AML-193 (cell line): ENCODE measurements at places on chromosomes 6 and 20.

GRCh38 chr20:45283551-45284057, 23.0 kb upstream of the RBPJL start:
- DNase-seq, result no peak

DNA sequence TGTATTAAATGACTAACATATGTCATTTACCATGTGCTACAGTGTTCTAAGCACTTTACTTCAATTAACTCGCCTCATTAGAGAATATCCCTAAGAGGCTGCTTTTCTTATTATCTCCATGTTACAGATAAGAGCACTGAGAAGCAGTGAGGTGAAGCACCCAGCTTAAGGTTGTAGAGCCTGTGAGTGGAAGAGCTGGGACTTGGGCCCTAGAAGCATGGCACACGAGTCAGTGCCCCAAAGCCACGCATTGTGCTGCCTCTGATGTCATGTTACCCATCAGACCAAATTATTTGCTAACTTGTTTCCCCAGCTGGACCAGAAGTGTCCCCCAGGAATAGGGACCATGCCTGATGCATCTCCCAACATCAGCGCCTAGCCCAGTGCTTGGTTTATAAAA, 34.1 kb downstream of the POFUT1 start:
- no peak for DNase-seq

GRCh38 chr6:98946266-98946878, 1.4 kb downstream of the FBXL4 start:
- peak; percentile 45 for DNase-seq

DNA sequence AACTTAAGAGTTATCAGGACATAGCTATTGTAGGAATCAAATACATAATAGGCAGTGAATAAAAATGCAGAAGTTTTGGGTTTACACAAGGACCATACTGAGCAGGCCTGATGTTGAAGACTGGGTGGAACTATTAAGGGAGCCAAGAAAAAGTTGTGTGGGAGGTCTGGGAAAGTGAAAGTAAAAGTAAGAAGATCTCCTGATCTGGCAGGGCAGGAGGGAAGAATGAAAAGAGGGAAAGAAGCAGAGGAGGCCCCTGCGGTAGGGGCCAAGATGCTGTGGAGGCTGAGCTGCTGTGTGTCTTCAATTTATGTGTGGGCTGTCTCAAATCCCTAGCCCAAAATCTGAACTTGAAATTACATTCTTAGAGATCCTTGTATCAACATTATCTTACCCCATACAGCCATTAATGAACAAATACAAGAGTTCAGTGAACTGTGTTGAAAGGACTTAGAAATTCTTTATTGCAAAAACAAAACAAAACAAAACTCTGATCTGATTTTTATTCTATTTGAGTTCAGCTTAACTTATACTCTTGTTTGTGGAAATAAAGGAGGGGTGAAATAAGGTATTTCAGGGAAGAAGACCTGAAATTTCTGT, 1183.8 kb downstream of the HACE1 start:
- no peak for DNase-seq

DNA sequence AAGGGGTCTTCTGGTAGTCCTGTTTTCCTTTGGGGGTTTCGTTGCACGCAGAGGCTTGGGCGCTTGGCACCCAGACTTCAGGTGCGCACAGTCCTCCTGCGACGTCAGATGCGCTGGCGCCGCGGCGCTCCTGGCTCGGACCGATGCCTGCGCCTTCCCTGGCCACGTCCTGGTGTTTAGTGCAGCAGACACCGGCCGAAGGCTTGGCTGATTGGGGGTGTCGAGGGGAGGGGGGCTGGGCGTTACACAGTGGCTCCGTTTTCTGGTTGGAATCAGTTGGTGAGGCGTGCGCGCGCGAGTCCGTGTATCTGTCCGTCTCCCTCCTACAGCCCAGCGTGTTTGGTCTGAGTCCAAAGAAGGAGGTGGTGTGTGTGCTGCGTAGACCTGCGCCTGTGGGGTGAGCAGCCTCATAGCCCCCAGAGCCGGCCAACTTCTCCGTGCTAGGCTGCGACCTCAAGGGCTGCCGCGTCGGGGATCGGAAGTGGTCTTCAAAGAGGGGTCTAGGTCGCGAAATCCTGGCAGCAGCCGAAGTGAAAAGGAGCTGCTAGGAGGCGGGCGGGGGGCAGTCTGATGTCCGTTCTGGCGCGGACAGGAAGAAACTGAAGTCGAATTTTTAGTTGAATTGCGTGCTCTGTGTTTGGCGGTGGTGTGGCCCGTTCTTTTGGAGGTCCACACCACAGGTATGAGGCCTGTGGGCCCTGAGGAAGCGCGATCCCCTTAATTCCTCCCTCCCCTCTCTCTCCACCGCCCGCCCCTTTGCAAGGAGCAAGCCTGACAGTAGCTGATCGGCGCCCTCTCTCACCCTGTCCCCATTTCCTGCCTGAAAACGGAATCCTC, 1.5 kb downstream of the SYNDIG1 start:
- DNase-seq, result no peak

DNA sequence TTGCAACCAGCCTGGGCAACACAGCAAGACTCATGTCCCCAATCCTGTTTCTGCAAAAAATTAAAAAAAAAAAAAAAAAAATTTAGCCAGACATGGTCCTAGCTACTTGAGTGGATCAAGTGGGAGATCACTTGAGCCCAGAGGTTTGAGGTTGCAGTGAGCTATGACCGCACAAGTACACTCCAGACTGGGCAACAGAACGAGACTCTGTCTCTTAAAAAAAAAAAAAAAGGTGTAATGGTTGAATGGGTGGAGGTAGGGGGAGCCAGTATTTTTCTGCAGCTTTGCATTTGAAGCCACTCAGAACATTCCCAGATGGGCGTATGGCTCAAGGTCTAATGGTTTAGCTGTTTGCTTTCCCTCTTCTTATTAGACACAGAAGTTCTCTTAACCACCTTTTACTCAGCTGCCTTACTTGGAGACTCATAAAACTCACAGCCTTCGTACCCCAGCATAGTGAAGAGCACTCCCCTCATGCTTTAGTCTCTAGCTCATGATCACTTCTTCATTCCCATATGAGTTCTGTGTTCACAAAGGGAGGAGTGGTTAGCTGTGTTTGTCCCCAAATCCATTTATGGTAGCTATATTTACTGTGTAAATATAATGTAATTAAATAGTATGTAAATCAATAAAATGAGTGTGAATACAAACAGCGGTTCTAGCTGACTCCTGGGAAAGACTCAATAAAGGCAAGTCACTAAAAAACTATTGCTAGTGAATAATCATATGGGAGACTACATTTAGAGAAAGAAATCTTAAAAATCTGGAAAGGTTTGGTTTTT, 9.0 kb downstream of the FKBP1A start:
- no peak for DNase-seq

GRCh38 chr6:25312034-25312620, 33.0 kb downstream of the CARMIL1 start:
- DNase-seq, result no peak

- DNase-seq, result no peak
These were observed 21.8 kb downstream of the SYNDIG1 start for GRCh38 chr20:24491041-24491756.

GRCh38 chr6:160734627-160735026, 32.6 kb downstream of the PLG start:
- no peak for DNase-seq

- DNase-seq, result no peak
These were observed 93.6 kb downstream of the KHDC1L start for GRCh38 chr6:73131706-73132105.

DNA sequence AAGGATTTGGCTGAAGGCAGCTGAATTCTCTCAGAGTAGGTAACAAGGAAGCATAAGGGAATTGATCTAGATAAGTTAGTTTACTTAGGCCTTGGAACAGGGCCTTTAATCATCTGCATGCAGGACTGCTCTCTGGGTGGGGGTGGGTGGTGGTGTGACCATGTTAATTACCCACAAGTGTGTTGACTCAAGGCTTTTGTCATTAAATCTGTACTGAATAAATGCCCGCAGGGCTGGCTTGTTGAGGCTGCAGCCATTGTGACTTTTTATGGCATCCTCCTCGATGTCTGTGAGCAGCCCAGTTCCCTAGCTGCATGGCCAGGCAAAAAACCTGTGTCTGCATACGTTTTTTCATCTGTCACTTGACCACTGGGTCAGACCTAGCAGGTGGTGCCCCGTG, 63.5 kb upstream of the ASCC3 start:
- DNase-seq, result no peak

- DNase-seq, result peak; percentile 77
These were observed 138.7 kb upstream of the SASH1 start for GRCh38 chr6:148203970-148204369.

DNA sequence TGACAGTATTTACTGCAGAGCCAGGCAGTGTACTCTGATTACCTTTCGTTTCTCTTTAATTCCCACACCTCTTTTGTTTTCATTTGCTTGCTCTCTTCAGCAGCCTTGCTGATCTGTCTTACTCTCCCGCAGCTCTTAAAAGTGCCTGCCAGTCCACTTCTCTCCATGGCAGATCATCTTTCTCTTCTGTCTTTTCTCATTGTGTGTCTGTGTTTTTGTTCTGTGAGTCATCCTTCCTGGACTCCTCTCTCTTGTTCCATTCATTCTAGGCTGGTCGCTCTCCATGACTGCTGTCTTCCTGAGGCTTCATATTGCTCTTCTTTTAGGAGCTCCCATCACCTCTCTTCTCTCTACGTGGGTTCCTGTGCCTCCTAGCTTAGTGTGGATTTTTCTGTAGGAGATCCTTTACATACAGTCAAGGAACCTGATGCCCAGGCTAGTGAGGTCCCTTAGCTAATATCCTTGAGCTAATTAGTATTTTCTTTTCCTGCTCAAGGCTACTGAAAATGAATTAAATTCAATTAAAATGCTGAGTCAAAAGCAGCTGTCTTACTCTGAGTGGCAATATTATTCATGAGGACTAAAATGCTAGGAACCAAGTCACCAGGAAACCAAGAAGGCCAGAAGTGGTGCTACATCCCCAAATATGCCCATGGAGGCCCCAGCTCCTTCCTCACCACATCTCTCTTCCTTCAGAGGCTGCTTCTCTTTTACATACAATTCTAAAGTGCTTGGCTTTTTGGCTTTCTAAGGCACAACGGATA, 86.1 kb downstream of the SLX4IP start:
- DNase-seq, result no peak

DNA sequence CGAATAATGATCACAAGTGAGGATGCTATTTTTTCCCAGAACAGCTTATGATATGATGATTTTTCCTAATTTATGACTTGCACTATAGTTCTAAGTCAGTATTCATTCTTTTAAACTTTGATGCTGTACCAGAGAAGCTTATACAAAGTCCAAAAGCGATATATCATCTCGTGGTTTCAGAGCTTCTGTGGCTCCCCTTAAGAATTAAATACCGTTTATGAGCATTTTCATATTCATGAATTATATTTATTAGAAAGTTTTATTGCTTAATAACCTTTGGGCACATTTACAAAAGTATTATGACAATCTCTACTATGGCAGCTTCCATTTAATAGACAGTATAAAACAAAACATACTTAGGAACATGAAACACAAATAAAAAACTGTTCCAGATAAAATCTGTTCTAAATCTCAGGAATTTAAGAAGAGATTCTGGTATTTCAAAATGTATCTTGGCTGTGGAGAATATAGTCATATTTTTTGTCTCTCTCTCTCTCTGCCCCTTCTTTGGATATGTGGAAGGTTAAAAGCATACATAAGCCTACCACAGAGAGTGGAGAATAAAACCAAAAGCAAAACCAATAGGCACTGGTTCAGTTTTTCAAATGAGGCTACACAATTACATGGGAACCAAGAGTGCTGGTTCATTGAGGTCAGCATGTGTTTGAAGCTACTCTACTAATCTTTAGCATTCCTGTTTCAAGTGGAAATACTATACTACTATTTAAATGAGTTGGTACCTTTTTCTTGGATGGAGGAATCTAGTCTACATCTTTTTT, 884.5 kb upstream of the GJE1 start:
- no peak for DNase-seq

DNA sequence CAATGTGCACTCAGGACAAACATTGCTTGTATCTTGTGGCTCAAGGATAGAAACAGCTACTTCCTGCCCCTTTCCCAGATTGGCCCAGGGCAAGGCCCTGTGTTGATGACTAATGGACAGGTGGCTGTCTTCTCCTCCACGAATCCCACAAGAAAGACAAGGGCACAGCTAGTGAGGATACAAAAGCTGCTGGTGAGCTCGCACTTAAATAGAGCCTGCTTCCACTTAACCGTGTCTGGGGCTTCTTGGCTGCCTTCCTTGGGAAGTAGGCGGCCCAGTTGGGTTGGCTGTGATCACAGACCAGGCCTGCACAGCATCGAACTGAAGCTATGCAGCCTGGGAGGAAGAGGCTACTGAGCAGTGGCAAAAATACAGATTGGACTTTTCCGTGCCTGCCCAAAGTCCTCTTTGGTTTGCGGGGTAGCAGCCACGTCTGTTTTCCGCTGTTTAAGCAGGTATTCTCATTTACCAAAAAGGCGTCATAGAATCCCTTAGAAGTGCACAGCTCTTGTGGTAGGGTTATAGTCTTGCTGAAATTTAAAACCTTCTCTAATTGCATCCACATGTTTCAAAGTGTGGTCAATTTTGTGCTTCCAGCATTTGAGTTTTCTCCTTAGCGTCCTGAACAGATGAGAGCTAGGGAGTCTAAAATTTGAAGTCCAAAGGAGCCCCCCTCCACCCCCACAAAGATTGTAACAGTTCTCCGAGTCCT, 23.0 kb upstream of the NAA20 start:
- no peak for DNase-seq

DNA sequence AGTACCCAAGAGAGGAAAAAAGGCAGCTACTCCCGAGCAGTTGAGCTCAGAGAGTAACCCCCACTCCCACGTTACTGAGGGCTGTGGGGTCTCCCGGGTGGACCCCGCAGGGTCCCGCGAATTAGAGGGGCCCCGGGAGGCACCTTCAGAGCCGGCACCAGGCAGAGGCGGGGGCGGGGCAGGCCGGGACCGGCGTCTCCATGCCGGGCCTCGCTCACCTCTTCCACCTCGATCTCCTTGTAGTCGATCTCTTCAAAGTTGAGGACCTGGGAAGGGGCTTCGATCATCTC, 381 bp downstream of the MAP3K7 start:
- no peak for DNase-seq

- peak; percentile 9 for DNase-seq
These were observed 22.7 kb downstream of the MCM8 start for GRCh38 chr20:5973172-5973571.

- DNase-seq, result no peak
These were observed 32.4 kb downstream of the THBS2 start for GRCh38 chr6:169221264-169221663.

DNA sequence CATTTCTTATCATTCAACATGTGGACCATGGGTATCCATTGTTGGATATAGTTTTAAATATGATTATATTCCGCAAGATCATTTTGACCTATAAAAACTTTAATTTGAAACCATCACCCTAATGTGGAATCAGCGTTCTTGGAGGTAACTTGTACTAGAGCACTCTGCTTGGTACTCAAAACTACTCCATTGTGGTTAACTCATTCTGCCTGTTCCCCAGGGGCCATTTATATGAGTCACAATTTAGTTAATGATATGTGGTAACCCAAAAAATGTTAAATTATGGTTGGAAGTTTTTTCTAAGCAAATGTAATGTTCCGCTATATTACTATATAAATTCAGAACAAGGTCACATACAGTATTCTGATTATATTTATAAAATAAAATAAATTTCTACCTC, 109.3 kb downstream of the TRDN start:
- DNase-seq, result no peak

DNA sequence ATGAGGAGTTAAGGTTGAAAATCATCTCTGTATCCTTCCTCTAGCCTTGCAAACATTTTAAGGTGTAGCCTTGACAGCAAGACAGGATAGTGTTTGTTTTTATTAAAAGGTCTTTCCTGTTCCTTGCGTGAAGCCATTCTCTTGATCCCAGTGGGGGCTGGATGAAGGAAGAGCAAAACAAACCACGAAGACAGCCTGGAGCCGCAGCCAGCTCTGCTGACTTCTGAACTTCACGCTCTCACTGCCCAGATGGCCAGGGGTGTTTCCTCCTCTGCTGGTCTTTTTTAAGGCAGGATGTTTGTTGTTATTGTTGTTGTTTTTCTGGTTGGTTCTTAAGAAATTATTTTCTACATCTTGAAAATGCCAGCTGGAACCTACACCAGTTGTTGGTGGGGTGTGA, 156.4 kb downstream of the MTHFD1L start:
- DNase-seq, result no peak
